Activated CD4-positive, alpha-beta T cell treated with anti-CD3 and anti-CD28 coated beads for 48 hours (primary cell): ENCODE measurements at places on chromosomes 4 and X.

- DNase-seq = no peak
These were observed 630.4 kb upstream of the FTHL17 start for GRCh38 chrX:31702222-31702621.

GRCh38 chr4:35757836-35758235 lies 486.5 kb downstream of the ARAP2 start:
- no peak for DNase-seq

DNA sequence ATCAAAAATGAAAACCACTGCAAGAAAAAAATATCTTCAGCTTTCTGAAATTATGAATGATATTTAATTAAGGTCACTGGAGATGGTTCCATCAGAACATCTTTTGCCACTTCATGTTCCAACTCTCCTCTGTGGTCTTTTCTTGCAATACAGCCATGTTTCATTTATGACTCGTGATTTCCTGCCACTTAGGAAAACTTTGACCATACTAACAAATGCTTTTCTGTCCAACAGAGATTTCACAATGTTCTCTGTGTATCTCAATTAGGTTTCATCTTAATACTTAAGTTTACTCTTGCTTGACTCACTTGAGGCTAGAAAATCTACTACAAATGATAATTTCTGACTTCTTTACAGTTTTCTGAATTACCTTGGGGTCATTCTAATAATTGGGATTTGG lies 330.9 kb downstream of the CXXC4 start:
- no peak for DNase-seq

DNA sequence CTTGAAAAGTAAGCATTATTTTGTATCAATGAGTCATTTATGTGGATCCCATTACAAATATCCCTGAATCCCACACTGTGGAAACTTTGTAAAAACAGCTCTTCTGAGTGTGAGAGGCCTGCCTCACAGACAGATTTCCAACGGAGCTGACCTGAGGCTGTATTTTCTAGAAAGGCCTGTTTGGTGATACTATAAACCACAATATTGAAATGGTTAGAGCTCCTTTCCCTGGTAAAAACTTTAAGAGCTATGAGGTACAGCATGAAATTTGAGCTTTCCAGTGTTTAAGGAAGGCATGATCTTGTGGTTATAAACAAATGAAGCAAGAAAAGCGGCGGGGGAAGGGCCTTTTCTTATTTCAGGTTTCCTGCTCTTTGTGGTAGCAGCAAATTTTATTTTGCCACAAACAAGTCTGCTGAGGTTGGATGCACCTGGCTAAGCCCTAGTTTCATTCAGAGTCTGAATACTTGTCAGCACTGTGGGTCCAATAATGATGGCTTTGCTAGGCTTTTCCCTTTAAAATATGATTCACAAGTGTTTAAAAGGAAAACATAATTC lies 86.8 kb upstream of the ETNPPL start:
- DNase-seq = peak; percentile 23

- DNase-seq = no peak
These were observed 172.6 kb upstream of the PSAPL1 start for GRCh38 chr4:7607156-7607910.

DNA sequence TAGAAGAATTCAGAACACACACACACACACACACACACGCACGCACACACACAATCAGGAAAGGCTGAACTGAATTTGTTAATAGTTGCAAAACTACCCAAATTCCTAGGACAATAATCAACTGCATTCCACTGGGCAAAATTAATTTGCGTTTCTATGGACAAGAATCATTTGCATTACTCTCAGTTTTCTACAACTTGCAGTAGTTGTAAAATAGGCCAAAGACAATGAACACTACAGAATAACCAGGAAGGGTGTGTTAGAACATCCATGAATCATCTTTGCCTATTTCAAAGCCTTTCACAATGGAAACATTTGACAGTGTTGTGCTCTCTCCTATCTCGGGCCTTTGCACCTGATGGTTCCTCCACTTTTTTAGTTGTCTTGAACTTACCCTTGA lies 77.1 kb upstream of the IGFBP7 start:
- DNase-seq = no peak

GRCh38 chrX:28850955-28851354 lies 263.7 kb downstream of the IL1RAPL1 start:
- no peak for DNase-seq

DNA sequence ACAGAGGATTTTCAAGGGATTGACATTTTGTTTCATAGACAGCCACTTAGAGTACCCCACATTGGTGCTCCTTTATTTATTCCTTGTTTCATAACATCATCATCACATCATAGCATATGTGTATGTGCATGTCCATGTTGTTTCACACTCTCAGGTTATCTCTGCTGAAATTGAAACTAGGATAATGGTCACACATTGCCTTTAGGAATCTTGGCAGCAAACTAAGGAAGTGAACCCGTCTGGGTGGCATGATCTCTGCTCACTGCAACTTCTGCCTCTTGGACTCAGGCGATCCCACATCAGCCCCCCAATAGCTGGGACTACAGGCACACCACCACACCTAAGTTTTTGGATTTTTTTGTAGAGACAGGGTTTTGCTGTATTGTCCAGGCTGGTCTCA lies 234.2 kb upstream of the ANKRD50 start:
- no peak for DNase-seq

DNA sequence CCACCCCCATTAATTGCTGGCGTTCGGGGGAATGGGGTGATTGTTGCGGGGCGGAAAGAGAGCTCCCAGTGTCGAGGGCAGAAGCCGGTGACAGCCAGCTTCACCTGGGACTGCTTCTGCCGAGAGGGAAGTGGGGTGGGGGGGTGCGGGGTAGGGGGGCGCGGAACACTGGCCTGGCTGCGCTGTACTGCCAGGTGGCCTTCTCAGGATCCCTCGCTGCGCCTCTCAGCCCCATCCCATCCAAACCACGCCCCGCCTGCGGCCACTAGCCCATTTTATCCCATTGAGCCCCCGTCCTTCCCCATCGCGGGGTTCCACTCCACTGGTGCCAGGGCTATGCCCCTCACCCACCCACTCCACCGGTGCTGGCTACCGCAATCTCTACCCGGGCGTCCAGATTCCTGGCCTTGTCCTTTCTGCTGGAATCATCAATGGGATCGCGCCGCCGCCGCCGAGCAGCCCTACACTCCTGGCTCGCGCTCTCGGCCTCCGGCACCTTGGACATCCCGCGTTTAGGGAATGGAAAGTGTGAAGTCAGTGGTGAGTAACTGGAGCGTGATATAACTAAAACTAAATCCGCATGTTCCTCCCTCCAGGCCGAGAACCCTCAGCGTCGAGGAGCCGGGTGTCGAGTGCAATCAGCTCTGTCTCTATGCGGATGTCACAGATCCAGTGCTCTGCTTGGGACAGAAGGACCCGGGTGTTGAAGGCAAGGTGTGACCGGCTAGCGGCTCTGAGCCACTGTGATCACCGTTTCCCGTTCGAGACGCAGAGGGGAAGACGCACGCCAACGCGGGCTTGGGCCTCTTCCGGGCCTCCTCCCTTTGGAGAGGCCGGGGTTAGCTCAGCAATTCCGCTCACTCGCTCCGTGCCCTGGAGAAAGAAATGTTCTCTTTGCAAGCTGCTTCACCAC lies 20.5 kb downstream of the NKX3-2 start:
- DNase-seq = no peak

DNA sequence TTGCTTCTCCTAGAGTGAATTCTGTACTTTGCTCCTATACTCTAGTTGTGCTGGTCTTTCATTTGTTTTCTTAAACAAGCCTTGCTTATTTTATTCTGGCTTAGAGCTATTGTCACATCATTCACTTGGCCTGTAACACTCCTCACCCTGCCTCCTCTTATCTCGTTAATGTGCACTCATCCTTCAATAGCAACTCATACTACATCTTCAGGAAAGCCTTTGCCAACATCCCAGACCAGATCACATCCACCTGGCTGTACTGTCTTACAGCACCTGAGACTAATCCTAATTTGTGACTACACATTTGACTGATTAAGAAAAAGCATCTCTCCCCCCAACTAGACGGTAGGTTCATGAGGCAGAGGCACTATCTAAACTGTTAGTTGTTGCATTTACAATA lies 80.8 kb downstream of the SLC7A11 start:
- DNase-seq = no peak

- DNase-seq = no peak
These were observed 672.2 kb downstream of the TRAM1L1 start for GRCh38 chr4:116413222-116413621.

GRCh38 chrX:2391869-2392606 lies 108.7 kb downstream of the DHRSX start:
- no peak for DNase-seq

DNA sequence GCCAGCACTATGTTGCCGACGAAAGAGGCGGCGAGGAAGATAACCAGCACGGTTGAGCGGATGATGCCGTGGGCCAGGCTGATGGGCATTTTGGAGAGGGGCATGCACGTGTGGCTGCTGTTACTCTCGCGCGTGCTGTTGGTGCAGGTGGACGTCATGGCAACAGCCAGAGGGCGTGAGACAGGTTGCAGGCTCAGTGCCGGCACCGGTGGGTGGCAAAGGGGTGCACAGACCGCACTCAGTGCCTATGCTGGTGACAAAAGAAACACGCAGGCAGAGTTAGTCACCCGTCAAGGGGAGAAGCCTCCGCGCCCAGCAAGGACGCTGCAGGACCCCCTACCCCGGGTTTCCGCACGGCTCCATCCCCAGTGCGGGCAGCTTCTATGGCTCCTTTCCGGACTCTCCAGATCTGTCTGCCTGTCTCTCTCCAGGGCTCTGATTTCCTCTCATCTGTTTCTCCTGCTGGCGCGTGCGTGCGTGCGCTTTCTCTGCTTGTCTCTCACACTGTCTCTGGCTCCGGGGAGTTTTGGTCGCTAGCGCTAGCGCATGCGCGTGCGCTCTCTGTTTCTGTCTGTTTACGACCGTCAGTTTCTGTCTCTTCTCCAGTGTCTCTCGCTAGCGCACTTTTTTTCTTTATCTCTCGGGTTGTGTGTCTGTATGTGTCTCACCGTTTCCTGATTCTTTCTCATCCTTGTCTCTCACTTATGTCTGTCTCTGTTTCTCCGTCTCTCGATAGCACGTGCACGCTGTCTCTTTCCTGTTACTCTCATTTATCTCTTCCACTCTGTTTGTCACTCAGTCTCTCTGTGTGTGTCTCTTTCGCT lies 2.1 kb downstream of the GPR101 start:
- DNase-seq = peak; percentile 57

GRCh38 chr4:77701121-77701520 lies 95.5 kb downstream of the CXCL13 start:
- DNase-seq = no peak

- no peak for DNase-seq
These were observed 1900.8 kb upstream of the PCDH10 start for GRCh38 chr4:131248314-131248713.

GRCh38 chr4:156396534-156396933 lies 442.9 kb upstream of the CTSO start:
- DNase-seq = no peak

GRCh38 chr4:17480955-17481354 lies 30.9 kb downstream of the QDPR start:
- DNase-seq = no peak

DNA sequence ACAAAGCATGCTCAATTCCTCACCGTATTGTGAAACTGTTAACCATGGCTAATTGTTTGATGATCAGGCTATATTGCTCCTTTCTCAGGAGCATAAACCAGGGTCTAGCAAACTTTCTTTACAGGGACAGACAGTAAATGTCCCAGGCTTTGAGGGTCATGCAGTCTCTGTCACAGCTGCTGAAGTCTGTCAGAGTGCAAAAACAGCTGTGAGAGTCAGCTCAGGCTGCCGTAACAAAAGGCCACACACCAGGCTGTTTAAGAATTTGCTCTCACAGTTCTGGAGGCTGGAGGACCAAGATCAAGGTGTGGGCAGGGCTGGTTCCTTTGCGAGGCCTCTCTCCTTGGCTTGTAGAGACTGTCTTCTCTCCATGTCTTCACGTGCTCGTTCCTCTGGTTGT lies 75.6 kb downstream of the GPR143 start:
- no peak for DNase-seq

DNA sequence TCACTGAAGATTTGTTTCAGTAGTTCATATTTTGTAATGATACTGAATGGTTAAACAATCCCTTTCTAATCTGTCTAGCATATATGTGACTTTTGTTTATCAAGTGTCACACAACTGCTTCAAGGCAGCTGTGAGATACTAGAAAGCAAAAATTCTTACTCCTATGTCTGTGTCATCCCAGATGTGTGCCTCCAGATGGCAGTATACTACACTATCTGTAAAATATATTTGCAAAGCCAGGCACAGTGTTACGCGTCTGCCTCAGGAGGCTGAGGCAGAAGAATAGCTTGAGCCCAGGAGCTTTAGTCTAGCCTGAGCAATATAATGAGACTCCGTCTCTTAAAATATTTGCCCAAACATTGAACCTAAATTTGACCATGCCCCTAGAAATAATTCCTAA lies 4.0 kb downstream of the NUDT10 start:
- peak; percentile 27 for DNase-seq

- DNase-seq = no peak
These were observed 22.7 kb downstream of the F8A3 start for GRCh38 chrX:155435744-155436112.

DNA sequence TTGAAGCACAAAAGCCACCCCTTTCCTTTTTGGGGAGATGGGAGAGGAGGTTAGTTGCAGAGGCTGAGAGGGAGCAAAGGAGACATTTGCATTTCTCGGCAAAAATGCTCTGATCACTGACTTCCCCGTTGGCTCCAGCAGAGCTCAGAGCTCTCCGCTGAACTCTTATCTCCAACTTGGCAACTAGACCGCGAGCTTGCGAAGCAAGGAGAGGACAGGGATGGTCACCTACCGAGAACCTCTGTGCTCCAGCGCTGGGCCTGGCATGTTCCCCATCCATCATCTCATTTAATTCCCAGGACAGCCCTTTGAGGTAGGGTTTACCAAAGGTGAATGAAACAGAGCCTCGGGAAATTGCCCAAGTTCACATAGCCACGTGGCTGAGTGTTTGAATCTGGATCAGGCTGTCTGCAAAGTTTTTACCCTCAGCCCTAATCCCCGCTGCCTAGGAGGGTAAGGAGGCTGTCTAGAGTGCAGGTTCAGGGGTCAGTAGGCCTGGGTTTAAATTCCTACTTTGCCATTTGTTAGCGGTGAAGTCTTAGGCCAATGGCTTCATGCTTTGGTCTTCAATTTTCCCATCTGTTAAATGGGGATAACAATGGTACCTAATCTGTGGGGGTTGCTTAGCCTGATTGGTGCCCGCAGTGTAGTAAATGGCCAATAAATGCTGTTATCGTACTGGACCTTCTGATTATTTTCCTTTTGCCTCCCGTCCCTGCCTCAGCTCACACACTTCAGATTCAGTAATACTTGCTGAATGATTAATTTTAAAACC lies 3.8 kb upstream of the CITED1 start:
- DNase-seq = no peak

GRCh38 chrX:85419293-85419692 lies 39.8 kb upstream of the POF1B start:
- no peak for DNase-seq

GRCh38 chr4:173807347-173807746 lies 277.3 kb upstream of the HAND2 start:
- no peak for DNase-seq

DNA sequence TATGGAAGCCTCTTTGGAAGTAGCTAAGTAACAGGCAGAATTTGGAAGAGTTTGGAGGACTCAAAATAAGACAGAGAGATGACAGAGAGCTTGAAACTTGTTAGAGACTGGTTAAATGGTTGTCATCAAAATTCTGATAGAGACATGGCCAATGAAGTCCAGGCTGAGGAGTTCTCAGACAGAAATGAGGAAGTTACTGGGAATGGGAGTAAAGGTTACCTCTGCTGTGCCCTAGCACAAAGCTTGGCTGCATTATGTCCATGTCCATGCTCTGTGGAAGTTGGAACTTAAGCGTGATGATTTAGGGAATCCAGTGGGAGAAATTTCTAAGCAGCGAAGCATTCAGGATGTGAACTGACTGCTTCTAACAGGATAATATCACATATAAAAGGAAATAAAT lies 146.2 kb upstream of the NDST4 start:
- no peak for DNase-seq
